ENCODE measurements at places on chromosomes 6 and 20.

DNA sequence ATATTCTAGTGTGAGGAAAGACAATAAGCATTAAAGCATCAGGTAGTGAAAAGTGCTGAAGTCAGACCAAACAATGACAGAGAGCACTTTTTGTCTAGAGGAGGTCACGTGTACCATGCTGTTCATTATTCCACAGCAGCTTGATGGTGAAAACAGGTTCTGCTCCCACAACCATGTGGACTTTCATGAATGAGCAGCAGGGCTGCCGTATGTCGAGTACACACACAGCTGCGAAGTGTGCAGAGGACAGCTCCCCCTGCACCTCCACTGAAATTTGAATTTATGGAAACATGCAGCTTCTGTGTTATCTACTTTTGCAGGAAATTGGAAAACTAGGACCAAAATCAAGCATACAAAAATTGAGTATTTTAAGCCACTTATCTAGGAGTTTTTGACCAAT, 85.3 kb downstream of the MAP7 start:
- DNase-seq, result no peak

DNA sequence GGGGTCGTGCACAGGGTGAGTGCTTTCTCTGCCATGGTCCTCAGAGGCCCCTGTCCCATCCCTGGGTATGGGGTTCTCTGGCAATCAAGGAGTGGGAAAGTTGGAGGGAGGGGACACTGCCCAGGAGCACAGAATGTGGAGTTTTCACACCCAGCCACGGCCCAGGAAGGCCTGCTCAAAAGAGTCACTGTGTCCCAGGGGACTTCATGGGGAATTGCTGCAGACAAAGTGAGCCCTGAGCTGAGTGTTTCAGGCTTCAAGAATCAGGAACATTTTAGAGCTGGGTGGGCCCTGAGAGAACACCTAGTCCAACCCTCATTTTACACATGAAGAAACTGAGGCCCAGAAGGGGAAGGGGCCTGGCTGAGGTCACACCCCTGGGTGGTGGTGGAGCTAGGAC, 5.7 kb downstream of the MAPK13 start:
- DNase-seq, result no peak

DNA sequence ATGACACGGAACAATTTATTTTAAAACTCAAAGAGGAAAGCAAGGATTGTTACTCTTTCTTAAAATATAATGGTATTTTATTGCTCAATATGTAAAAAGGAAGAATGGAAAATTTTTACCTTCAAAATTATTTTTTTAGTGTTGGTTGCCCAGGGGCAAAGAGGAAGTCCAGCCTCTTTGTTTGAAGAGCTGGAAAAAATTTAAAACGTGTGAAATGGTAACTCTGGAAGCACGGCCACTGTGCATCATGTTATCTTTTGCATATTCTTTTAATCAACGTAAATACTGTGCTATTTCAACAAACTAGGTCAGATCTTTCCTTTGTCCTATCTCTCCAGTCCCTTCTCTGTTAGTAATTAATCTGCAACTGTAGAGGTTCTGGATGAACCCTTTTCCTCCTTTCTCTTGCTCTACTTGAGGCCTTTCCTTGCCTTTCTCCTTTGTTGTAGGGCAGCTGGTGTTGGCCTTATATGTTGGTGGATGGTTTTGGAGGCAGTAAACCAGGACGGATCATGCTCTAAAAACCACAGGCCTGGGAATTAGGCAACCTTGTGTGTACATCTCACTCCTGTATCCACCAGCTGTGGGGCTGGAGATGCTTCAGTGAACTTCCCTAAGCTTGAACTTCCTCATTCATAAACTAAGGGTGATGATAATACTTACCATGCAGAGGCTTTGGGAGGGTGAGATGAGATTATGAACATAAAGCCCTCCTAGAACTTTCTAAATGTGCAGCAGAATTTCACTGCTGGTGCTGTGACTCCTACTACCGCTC, 143.3 kb downstream of the PRL start:
- DNase-seq, result no peak

DNA sequence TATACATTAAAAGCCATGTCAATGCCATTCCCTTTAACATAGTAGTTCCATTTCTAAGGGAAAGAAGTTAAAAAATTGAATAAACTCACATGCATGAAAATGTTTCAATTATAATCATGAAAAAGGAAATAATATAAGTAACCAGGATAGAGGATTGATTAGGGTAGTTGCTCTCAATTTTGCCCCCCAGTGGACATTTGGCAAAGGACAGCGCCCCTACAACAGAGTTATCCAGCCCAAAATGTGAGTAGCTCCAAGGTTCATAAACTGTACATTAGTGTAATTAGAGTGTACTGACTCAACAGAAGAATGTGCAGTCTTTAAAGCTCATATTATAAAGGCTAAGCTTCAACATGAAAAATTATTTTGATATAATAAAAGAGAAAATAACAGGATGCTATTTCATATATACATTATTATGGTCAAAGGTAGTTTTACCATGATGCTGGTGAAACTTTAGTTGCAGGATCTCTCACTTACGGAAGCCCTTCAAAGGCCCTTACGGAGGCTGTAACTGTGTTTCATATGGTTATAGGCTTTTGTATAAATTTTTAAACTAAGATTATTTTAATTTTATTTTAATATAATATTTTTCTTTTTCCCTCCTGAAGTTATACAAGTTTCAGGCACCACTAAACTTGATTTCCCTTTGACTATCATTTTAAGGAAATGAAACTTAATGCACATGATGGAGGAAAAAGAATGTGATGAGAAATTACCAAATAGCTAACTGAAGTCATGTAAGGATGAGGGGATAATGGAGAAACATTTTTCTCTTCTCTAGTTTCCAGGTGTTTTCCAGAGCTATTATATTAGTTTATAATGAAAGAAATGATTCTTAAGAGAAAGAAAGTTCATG, 403.6 kb downstream of the PLCB1 start:
- DNase-seq, result no peak

GRCh38 chr6:161804838-161805237, 531.0 kb upstream of the AGPAT4 start:
- no peak for DNase-seq

DNA sequence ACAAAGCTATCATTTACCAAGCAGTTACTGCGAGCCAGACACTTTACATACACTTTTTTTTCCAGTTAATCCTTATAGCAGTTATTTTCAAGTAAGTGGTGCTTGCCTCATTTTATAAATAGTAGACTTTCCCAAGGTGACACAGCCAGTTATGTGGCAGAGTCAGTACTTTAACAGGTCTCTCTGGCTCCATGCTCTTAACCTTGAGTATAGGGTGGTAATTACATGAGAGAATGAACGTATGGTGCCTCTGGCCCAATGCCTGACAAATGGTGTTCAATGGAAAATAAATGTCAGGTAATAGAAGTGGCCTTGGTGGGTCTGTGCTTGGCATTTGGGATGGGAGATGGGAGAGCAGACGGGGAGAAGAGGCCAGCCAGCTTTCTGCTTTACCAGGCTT, 316.3 kb downstream of the SLC35F1 start:
- no peak for DNase-seq

DNA sequence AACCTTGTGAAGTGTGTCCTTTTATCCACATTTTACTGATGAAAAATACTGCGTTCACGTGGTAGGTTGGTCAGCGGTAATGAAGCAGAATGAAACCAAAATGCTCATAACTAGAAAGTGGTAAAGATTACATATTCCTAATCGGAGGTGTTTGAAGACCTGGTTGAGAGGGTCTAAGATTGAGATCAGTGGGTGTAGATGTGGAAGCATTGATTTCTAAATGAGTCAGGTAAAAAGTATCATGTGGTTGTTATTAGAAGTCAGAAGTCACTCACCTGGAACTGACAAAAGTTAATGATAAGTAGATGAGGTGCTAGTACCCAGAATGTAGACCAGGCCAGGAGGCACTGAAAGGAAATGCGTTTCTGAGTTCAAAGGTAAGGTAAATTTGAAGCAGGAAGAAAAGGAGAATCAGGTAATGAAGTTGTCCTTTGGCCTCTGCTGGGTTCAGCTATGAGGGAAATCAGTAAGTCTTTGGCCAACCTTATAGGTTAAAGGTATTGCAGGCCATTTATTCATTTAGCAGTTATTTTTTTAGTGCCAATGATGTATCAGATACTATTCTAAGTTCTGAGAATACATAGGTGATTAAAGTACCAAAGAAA, 31.2 kb downstream of the FAM83B start:
- no peak for DNase-seq

DNA sequence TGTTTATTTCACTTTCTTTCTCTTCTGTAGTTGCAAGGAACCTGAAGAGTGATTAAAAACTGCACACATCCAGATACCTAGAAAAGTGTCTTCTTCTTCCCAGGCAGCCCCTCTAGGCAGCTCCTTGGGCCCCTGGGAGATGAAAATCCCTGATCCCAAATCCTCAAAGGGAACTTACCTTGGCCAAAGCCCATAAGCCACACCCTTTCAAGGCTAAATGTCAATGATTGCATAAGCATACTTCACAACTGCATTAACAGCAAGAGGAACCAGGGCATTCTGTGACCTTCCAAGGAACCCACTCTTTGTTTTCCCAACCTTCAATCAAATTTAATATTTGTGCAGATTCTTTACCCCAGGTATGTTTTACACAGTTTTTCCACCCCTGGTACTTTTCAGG, 4.4 kb upstream of the HMGN3 start:
- DNase-seq, result no peak

DNA sequence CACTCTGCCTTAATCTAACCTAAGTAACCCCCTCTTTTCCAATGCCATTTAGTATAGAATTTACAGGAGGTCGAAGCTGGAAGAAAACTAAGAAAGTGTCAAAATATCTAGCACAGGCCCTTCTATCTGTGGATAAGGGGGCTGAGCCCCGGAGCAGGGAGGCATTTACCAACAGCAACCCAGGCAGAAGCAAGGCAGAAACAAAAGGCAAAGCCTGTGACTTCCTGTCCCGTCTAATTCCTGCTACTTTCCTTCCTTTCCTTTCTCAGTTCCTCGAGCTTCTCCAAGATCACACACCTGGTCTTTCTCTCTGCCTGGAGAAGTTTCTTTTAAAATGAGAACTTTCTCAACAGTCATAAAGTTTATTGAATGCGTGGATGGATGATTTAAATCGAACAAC, 146.0 kb downstream of the FOXA2 start:
- no peak for DNase-seq

GRCh38 chr6:21426841-21427490, 166.6 kb upstream of the SOX4 start:
- DNase-seq, result no peak

GRCh38 chr6:46734867-46735719, at the start of gene PLA2G7:
TSS of gene PLA2G7 (minus strand) at chr6:46735375. CDS start at chr6:46722891, 12,484 bp downstream.
- no peak for DNase-seq

GRCh38 chr6:127404133-127404532, 55.1 kb downstream of the KIAA0408 start:
- DNase-seq, result no peak

DNA sequence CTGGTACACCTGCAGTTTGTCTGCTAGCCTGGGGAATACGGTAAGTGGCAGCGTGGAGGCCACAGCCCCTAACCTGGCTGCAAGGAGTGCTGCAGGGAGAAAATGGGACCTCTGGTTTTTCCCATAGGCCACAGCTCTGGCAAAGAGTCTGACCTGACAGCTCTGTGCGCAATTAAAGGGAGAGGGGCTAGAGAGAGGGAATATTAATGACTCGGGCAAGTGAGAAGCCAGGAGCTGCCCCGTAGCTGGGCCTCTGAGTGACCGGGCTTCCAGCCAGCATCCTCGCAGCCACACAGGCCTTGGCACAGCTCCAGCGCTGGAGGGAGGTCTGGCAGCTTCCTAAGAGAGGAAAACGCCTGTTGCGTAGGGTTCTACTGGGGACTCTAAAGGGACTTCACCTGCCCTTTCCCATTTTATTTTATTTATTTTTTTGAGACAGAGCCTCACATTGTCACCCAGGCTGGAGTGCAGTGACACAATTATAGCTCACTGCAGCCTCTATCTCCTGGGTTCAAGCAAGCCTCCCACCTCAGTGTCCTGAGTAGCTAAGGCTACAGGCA, 18.2 kb upstream of the OCSTAMP start:
- peak; percentile 84 for DNase-seq

DNA sequence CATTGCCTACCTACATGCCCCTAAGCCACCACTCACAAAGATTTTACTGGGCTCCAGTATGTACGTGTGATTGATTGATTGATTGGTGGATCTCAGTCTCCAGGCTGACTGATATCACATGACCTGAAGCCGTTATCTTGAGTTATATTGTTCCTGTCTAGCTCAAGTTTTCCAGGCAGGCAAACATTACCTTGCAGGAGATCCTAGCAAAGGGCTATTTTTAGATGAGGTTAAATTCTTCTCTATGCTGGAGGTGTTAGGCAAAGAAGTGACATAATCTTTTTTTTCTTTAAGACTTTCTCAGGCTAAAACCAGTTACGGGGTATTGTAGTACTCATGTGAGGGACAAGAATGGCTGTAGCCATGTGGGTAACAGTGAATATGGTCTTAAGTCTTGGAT, 125.2 kb downstream of the DOK5 start:
- no peak for DNase-seq
